Substantia nigra (tissue), 51 donors: ENCODE measurements at places on chromosomes 12 and 14.

DNA sequence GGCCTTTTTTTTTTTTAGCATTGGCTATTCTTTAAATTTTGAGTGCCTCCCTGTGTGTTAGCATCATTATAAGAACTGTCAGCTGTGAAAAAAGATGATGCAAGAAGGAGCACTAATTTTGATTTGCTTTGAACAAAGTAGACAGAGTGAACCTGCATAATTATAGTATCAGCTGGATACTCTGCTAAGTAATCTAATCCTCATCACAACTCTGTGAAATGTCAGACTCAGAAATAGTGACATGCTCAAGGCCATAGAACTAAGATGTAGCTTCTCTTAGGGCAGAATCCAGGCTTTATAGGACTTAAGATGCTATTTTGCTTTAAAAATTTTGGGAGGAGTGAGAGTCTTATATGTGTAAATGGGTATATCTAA, 31.9 kb downstream of the FBXO34 start:
- no peak for DNase-seq

GRCh38 chr14:90830931-90831701, 14.9 kb upstream of the TTC7B start:
- no peak for DNase-seq

DNA sequence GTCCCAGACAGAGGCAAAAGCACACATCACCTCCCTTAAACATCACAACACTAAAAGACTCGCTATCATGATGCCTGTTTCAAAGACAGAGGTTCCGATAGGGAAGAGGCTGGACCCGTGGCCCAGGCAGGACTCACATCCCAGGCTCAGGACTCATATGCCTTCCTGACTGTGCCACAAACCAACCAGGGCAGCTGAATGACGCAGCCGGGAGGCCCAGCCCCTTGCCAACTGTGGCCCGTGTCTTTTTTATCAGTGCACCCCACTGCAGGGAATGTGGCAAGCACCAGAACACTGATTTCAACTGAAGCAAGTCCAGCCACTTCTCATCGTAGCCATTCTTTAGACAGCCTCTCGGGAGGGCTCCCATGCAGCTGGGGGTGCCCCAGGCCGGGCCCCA, 132.3 kb downstream of the KSR2 start:
- no peak for DNase-seq

GRCh38 chr14:72605096-72605920, 288.6 kb downstream of the DPF3 start:
- DNase-seq: no peak

GRCh38 chr12:14841761-14842160, 1.6 kb downstream of the ART4 start:
- no peak for DNase-seq

GRCh38 chr12:1913377-1914113, 4.9 kb downstream of the CACNA2D4 start:
- no peak for DNase-seq

- no peak for DNase-seq
Observed at GRCh38 chr12:62146318-62146717, 113.9 kb upstream of the USP15 start.

- DNase-seq: no peak
Observed at GRCh38 chr12:27095346-27095745, 13.0 kb upstream of the C12orf71 start.

DNA sequence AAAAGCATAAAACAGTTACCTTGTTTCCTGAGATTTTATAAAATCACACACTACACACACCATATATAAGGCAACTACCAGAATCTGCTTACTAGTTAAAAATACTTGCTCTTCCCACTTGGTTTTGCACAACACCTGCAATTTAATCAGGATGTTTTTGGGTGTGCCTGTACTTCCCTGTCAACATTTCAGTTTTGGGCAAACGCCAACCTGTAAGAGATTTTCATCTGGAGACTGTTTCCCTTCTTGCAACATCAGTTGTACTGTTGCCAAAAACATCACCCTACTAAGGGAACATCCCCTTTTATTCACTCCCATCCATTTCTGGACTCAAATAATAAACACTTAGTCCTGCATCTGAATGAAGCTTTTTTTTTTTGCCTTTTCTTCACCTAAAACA, 172.3 kb downstream of the DUSP6 start:
- no peak for DNase-seq

DNA sequence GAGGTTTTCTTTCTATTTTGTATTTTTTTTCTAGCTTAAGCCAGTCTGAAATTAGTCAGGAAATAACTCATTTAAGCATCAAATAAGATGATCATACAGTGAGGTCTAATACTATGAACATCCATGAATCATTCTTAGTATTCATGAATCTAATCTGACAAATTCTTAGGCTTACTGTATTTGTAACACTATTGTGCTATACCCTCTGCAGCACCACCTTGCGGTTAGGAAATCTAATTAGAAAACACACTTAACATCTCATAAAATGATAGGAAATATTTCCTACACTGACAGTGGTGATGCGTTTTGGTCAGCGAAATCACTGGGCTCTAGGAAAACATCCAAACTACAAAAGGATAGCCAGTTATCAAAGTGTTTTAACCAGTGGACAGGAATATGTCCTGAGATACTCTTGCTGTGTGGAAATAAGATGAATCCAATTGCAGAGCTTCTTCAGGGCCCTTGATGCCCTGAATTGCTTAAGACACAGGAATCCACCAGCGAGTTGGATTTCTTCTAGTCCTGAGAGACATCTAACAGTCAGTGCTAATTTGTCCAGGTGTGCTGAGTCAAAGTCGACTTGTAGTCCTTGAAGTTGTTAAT, 109.3 kb upstream of the MYF6 start:
- DNase-seq: no peak
